Activated naive CD4-positive, alpha-beta T cell (primary cell): ENCODE measurements at places on chromosomes 2 and 18.

GRCh38 chr18:13306583-13306982, 88.0 kb downstream of the LDLRAD4 start:
- no peak for DNase-seq

GRCh38 chr2:232013701-232014353, 52.3 kb downstream of the DIS3L2 start:
- DNase-seq, result no peak

DNA sequence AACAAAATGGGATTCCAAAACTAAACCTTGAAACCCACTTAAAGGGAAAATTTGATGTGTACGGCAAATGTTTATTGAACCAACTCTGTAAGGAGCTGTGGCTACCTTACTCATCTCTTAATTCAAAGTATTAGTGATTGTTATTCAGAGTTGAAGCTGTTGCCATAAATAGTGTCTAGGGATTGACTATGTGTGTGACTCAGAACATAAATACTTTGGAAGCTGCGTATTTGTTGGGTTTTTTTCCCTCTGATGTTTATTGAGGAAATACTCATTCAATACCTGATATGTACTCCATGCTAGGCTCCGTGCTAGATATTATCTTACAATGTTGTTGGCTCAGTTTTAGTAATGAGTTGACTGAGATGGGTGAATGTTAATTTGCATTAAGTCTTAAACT, 90.4 kb downstream of the PTRHD1 start:
- DNase-seq, result no peak

GRCh38 chr2:45382744-45383143, 228.3 kb downstream of the SRBD1 start:
- DNase-seq, result no peak

GRCh38 chr2:232838406-232838874, 31.6 kb upstream of the SNORC start:
- DNase-seq, result no peak

GRCh38 chr18:28635530-28635929, 458.6 kb upstream of the CDH2 start:
- DNase-seq, result no peak

GRCh38 chr2:191376981-191377629, 131.9 kb downstream of the MYO1B start:
- no peak for DNase-seq

DNA sequence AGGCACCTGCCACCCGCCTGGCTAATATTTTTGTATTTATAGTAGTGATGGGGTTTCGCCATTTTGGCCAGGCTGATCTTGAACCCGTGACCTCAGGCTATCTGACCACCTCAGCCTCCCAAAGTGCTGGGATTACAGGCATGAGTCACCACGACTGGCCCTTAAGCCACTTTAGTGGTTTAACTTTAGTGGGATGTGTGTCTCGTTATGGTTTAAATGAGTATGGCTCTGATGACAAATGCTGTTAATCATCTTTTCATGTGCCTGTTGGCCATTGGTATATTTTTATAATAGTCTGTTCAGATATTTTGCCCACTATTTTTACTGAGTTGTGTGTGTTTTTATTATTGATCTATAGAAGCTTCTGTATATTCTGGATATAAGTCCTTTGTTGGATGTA, 205.9 kb downstream of the MYO1B start:
- DNase-seq, result no peak

DNA sequence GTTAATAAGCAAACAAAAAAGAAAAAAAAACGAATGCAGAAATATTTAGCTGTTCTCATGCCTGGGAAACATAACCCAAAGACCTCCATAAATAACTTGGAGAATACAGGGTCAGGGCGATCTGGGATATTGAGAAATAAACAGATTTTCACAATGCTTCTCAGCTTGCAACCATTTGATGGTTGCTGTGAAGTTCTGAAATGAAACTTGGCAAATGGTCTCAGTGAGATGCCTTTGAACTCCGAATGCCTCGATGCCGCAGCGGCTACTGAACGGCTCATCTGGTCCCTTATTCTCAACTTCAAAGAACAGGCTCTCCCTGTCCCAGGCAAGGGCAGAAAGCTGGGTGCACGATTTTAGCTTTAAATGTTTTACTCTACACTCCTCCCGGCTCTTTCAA, 78.1 kb downstream of the ZNF516 start:
- no peak for DNase-seq

DNA sequence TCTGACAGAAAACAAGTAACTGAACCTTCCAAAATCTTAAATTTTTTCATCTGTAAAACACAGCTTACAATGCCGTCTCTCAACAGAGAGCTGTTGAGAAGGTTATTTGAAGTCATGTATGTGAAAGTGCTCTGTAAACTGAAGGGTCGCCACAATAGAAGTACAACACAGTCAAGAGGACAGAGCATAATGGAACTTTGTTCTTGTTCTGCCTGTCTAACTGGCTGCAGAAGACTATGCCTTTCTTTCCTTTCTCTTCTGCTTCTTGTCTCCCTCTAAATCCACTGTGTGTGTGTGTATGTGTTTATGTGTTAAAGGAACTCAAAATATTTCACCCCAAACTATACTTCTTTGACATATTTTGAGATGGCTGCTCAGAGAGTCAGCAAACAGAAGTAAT, 365.8 kb upstream of the RND3 start:
- no peak for DNase-seq

DNA sequence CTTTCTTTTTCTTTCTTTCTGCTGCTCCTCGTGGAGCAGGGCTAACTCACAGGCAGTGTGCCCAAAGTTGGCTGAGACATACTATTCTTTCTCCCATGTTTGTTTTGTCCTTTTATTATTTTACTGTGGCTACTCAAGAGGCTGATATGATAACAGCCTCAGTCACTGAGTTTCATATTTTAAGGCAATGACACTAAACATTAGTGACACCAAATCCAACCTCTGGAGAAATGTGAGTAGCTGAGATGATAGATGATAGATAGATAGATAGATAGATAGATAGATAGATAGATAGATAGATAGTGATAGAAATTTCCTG, 45.8 kb upstream of the GLS start:
- no peak for DNase-seq

DNA sequence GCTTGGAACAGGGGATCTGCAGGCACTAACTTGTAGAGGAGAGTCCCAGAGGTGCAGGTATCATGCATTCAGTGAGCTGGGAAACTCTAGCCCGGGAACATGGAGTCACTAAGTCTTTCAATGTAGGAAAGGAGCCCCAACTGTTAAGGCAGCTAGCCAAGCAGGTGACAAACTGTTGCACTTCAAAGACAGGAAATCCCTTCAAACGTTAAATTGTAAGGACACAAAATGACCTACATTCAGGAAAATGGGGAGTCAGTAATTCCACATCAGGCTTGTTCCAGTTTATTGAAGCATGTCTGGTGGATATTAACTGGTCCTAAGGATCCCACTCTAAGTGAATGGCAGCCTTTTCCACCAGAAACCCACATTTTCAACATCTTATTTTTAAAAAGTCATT, 364.5 kb downstream of the MTX2 start:
- DNase-seq, result no peak

- DNase-seq, result no peak
Observed at GRCh38 chr2:75153221-75153620, 46.1 kb downstream of the TACR1 start.

DNA sequence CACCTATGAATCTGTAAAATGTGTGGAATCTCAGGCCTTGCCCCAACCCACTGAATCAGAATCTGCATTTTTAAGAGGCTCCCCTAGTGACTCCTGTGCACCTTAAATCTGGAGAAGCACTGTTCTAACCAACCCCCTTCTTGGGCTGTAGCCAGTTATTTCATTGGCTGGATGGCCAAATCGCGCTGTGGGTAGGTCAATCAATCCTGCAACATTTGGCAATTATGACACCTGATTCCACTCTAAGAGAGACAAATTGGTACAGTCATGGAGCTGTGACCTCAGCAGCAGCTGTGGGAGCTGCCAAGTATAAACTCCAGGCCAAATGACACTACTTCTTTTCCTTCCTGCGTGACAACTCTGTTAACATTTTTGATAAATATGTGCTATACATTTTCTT, 208.7 kb downstream of the CLIP4 start:
- no peak for DNase-seq

DNA sequence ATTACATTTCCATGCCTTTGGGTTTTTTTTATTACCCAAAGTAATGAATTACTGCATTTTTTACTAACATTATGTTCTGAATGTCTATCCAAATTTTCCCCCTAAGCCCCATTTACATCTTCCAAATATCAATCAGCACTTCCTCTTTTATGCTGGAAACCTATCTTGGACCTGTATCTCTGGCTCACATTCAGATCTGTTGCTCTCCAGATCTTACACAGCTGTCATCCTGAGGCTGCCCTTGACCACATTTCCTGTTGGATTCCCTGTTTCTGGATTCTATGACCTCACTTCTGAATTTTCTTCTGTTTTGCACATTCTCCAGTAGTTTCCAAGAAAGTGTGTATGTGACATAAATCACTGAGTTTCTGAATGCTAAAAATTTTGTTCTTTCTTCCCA, 146.7 kb downstream of the PDE1A start:
- no peak for DNase-seq

DNA sequence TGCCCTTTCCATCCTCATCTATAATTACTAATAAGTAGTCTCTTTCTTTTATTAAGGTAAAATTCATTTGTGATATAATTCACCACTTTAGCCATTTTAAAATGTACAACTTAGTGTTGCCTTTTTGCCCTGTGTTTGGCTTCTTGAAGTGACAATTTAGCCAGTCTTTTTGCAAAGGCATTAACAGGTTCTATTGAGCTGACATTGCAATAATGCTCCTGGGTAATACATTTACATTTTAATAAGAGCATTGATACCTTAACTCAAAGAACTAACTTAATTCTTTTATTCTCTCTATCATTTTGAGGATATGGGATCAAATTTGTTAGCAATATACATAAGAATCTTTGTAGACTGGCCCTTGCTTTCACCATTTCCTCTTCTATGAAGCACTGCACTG, 242.3 kb downstream of the LRRTM1 start:
- DNase-seq, result no peak

GRCh38 chr18:38007676-38008330, 442.2 kb upstream of the CELF4 start:
- no peak for DNase-seq

GRCh38 chr2:235325151-235325550, 168.7 kb upstream of the AGAP1 start:
- DNase-seq, result no peak

- no peak for DNase-seq
Observed at GRCh38 chr18:61222206-61222605, 111.0 kb upstream of the CDH20 start.

DNA sequence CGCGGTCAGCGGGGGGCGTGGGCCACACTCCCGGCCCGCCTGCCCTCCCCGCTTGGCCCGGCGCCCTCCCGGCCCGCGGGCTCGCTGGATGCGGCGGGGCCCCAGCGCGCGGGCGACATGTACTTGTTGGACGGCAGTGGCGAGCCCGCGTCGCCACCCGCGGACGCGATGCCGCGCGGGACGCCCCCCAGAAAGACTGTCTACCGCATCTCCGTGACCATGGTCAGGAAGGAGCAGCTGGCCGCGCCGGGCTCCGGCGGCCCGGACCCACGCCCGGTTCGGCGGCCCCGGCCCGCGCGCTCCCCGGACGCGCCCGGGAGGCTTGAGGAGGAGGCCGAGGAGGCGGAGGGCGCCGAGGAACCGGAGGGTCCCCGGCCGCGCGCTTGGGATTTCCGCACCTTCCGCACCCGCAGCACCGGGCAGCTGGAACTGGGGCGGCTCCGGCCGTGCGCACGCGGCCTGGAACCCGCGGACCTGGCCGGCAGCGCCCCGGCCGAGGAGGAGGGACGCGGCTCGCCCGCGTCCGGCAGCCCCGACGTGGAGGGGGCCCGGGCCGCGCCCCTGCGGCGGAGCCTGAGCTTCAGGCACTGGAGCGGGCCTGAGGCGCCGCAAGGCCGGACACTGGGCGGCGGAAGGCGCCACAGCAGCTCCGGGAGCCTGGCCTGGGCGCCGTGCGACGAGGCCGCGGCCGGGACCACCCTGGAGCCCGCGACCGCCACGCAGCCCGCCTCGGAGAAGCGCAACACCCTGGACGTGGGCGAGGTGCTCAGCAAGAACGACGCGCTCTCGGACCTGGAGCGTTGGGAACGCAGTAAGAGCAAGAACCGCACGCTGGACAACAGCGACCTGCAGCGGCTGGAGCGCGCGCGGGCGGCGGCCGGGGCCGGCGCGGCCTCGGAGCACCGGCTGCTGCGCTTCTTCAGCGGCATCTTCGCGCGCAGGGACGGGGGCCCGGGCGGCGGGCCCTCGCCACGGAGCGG, 176.4 kb downstream of the AGAP1 start:
- no peak for DNase-seq

- DNase-seq, result peak; percentile 52
Observed at GRCh38 chr18:62715759-62716615, 646 bp downstream of the PHLPP1 start.

- no peak for DNase-seq
Observed at GRCh38 chr2:134231965-134232340, 21.9 kb upstream of the MGAT5 start.
